ENCODE measurements at places on chromosomes 7 and 10. TPM values are rescaled to one million over a fixed set of nuclear protein-coding genes. Genes with fewer than 3 reads are reported as not detected.
A peak's percentile ranks its signal among the peaks of the same experiment; 100 is the strongest.

DNA sequence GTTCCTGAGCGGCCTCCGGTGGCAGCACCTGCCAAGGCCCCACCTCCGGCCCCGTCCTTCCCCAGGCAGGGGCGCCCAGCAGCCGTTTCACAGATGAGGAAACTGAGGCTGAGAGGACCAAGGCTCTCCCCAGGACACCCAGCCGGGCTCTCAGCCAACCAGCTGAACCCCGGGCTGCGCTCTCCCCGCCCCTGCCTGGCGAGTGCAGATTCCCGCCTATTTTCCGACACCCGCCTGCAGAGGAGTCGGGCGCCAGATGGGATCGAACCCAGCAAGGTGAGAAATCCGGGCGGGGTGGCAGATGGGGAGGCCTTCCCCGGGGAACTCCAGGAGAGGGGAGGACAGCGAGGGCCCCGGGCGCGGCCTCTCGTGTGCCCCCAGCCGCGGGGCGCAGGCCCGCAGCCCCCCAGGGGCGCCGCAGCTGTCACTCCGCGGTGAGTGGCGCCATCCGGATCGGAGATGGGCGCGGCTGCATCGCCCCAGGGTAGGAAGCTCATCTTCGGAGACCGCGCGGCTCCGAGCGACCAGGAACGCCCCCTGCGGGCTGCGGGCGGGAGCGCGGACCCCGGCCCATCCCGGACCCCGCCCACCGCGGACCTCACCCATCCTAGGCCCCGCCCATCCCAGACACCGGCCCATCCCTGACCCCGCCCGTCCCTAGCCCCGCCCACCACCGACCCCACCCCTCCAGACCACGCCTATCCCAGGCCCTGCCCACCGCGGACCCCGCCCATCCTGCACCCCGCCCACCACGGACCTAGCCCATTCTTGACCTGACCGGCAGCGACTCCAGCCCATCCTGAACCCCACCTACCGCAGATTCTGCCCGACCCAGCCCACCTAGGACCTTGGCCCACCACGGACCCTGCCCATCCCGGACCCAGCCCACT, 90.3 kb downstream of the MICALL2 start:
- H3K27me3 ChIP-seq: peaks cover 12% of the 10 kb centered on the region
- H3K4me3 ChIP-seq: peak overlapping the region; percentile 43
- no peak overlapping the region for H3K27ac ChIP-seq
- peaks cover 11% of the 10 kb centered on the region for H3K4me1 ChIP-seq
- no peaks in the 10 kb centered on the region for H3K36me3 ChIP-seq
- no peak for DNase-seq

DNA sequence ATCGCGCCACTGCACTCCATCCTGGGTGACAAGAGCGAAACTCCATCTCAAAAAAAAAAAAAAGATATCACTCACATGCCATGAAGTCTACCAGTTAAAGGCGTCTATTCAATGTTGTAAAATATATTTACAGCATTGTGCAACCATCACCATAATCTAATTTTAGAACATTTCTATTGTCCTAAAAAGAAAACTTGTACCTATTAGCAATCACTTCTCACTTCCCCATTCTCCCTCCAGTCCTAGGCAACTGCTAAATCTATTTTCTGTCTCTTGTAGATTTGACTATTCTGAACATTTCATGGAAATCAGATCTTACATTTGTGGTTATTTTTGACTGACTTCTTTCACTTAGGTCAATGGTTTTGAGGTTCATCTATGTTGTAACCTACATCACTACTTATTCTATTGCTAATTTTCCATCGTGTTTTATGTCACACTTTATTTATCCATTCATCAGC, 25.2 kb upstream of the OTUD1 start:
- no peaks in the 10 kb centered on the region for H3K36me3 ChIP-seq
- H3K27ac ChIP-seq: no peak overlapping the region
- H3K4me1 ChIP-seq: no peaks in the 10 kb centered on the region
- no peak overlapping the region for H3K4me3 ChIP-seq

DNA sequence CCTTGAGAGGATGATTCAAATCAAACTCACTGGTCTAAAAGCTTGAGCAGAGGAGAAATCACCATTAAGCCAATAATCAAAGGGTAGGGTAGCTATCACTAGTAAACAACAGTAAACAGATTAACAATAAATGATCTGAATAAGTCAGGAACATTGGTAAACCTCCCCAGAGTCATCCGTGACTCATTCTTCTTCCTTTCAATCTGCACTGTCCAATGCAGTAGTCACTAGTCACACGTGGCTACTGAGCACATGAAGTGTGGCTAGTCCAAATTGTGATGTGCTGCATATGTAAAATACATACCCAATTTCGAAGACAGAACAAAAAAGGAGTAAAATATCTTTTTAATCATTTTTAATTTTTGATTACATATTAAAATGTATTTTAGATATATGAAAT, 64.0 kb downstream of the ERCC6 start:
- no peak overlapping the region for H3K27ac ChIP-seq
- H3K36me3 ChIP-seq: peaks cover 26% of the 10 kb centered on the region
- H3K4me1 ChIP-seq: no peaks in the 10 kb centered on the region
- no peak overlapping the region for H3K4me3 ChIP-seq

GRCh38 chr7:93756890-93757289, 133.7 kb downstream of the TFPI2 start:
- no peaks in the 10 kb centered on the region for H3K27me3 ChIP-seq
- no peak overlapping the region for H3K27ac ChIP-seq
- no peak for DNase-seq
- H3K36me3 ChIP-seq: no peaks in the 10 kb centered on the region
- no peaks in the 10 kb centered on the region for H3K4me1 ChIP-seq
- H3K4me3 ChIP-seq: no peak overlapping the region

GRCh38 chr10:97509120-97509680, 10.5 kb downstream of the UBTD1 start:
- H3K4me1 ChIP-seq: no peaks in the 10 kb centered on the region
- H3K27me3 ChIP-seq: no peaks in the 10 kb centered on the region
- DNase-seq: no peak
- H3K4me3 ChIP-seq: no peak overlapping the region

GRCh38 chr10:105674448-105674847, 1033.4 kb downstream of the SORCS3 start:
- H3K4me3 ChIP-seq: no peak overlapping the region
- DNase-seq: no peak
- H3K4me1 ChIP-seq: no peaks in the 10 kb centered on the region
- no peaks in the 10 kb centered on the region for H3K27me3 ChIP-seq
- no peaks in the 10 kb centered on the region for H3K36me3 ChIP-seq

- no peaks in the 10 kb centered on the region for H3K36me3 ChIP-seq
- H3K27me3 ChIP-seq: no peaks in the 10 kb centered on the region
- DNase-seq: no peak
Observed at GRCh38 chr10:116385994-116386809, 41.4 kb upstream of the PNLIPRP3 start.

- no peak overlapping the region for H3K4me3 ChIP-seq
- DNase-seq: no peak
- no peak overlapping the region for H3K27ac ChIP-seq
- H3K27me3 ChIP-seq: no peaks in the 10 kb centered on the region
- no peaks in the 10 kb centered on the region for H3K36me3 ChIP-seq
Observed at GRCh38 chr7:1351881-1352625, 107.2 kb downstream of the MICALL2 start.

GRCh38 chr7:11650500-11650899, 181.5 kb downstream of the THSD7A start:
- no peak for DNase-seq
- H3K27me3 ChIP-seq: no peaks in the 10 kb centered on the region
- H3K27ac ChIP-seq: no peak overlapping the region
- no peaks in the 10 kb centered on the region for H3K36me3 ChIP-seq

DNA sequence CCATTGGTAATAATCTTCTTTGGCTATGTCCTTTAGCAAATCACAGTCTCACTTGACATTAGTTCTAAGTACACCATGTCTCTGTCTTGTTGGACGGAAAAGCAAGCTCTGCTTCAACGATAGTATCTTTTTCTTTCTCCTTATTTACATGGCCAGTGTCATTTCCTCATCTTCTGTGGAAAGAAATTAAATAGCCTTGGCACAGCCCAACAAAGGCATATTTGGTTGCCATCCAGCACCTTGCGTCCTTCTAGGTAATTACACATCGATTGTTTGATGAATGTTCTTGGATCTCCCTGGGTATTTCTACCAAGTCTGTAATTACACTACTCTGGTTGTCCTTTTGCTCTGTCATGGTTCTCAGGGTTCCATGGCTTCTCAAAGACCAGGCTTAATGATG, 183.1 kb downstream of the CHN2 start:
- H3K27ac ChIP-seq: no peak overlapping the region
- DNase-seq: no peak
- H3K4me1 ChIP-seq: peaks cover 6% of the 10 kb centered on the region

GRCh38 chr7:14501436-14501835, 401.1 kb downstream of the DGKB start:
- DNase-seq: no peak
- no peaks in the 10 kb centered on the region for H3K36me3 ChIP-seq
- no peaks in the 10 kb centered on the region for H3K27me3 ChIP-seq
- H3K4me1 ChIP-seq: peaks cover 24% of the 10 kb centered on the region
- no peak overlapping the region for H3K4me3 ChIP-seq

GRCh38 chr7:148650232-148650858, 48.4 kb upstream of the CUL1 start:
- no peaks in the 10 kb centered on the region for H3K36me3 ChIP-seq
- H3K27me3 ChIP-seq: no peaks in the 10 kb centered on the region
- no peak for DNase-seq
- no peaks in the 10 kb centered on the region for H3K4me1 ChIP-seq
- H3K4me3 ChIP-seq: no peak overlapping the region

DNA sequence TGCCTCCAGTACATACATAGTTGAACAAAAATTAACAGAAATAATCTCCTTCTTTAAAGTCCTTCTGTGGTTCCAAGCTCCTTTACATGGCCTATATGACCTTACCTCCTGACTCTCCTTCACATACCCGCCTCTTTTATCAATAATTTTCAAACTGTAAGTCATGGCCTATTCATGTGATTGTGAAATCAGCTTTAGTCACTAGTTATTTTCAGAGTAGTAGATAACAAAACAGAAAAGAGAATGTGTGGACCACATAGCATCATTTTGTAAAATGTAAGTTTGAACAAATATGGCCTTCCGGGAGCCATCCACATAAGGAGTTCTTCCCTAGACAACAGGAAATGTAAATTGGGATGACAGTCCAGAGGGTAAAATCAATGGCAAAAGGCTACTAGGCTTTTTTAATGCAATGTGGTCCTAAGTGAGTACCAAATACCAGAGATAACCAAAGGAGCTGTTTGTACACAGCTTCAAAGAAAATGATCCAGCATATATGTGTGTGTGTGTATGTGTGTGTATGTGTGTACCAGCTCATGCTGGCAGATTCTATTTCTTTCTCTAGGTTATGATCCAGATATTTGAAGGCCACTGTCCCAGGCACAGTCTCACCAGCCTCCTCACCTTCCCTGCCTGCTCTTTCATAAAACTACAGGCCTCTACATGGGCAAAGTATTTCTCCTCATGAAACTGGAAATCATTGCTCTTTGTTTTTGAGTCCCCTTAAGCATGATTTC, 12.3 kb upstream of the FAM133B start:
- H3K27ac ChIP-seq: no peak overlapping the region
- no peak overlapping the region for H3K4me3 ChIP-seq
- no peak for DNase-seq
- H3K27me3 ChIP-seq: no peaks in the 10 kb centered on the region
- no peaks in the 10 kb centered on the region for H3K4me1 ChIP-seq
- no peaks in the 10 kb centered on the region for H3K36me3 ChIP-seq

The SCART1 gene
- total RNA-seq: 0.34 TPM

The GNAT3 gene
- not detected for total RNA-seq

- no peaks in the 10 kb centered on the region for H3K4me1 ChIP-seq
- no peaks in the 10 kb centered on the region for H3K27me3 ChIP-seq
- peak overlapping the region; percentile 6 for H3K27ac ChIP-seq
- DNase-seq: no peak
Observed at GRCh38 chr7:80794631-80795573, 123.9 kb downstream of the SEMA3C start.
